ENCODE measurements at places on chromosomes 12 and 14. TPM values are rescaled to one million over a fixed set of nuclear protein-coding genes. Genes with fewer than 3 reads are reported as not detected.

The HOXC11 gene
- total RNA-seq = 4.9 TPM

The PPFIA2 gene
- total RNA-seq = not detected

The HCAR3 gene
- total RNA-seq = 3.5 TPM

The GLT1D1 gene
- total RNA-seq = 2.2 TPM

- DNase-seq = no peak
These were observed 10.7 kb downstream of the VDR start for GRCh38 chr12:47894068-47894467.

DNA sequence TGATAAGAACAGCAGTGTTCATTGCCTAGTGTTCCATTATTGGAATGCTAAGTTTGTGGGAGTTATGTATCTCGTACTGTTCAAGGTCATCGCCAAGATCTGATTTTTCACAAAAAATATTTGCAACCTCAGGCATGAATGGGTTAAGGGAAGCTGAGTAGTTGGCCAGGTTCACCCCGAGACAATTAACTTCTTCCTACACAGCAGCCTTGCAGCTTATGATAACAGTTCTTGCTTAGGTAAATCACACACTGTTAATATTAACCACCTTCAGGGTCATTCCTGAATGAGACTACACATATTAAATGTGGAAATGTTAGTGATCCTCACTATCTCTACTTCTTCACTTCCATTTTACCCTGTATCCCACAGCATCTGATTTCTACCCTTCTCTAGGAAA is 18.0 kb downstream of the FKBP11 start:
- no peak for DNase-seq

DNA sequence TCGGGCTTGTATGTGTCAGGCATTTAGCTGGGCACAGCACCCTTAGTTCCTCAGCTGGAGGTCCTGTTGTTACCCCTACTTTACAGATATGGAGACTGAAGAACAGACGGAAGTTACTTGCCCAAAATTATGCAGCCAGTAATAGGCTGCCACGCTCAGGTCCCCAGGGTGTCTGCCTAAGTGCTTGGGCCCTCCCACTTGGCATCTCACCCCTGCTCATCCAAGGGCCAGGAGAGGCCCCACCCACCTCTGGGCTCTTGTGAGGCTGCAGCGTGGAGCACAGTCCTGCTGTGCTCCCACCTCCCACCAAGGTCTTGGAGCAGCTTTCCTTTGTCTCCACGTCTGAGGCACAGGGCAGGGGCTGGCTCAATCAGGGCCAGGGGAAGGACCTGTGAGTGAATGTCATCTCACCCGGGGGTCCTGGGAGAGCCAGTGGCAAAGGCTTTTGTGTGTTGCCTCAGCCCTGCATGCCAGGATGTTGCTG is 64.6 kb downstream of the BEGAIN start:
- peak; percentile 72 for DNase-seq

- DNase-seq = no peak
These were observed 128.0 kb downstream of the KCNA5 start for GRCh38 chr12:5171701-5172100.

- DNase-seq = no peak
These were observed 475.3 kb downstream of the EGLN3 start for GRCh38 chr14:33475623-33476022.

DNA sequence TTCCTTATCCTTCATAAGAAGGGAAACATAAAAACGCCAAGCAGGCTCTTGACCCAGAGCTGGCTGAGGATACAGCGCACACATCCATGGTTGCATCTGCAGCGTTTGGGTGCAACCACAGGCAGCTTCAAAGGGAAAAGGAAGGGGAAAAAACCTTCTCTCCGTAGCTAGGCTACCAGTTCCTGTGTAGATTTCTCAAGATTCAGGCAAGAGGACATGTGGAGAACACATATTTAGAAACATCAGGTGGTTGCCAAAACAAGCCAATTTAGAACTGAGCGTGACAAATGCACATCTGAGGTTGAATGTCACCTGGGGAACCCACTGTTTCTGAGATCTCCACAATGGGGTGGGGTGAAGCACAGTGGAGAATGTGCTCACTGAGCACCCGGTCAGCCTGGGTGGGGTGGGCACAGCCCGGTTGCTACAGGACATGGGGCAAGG is 78.3 kb upstream of the BDKRB2 start:
- no peak for DNase-seq

GRCh38 chr12:124356221-124356620 is 61.3 kb downstream of the RFLNA start:
- DNase-seq = no peak

DNA sequence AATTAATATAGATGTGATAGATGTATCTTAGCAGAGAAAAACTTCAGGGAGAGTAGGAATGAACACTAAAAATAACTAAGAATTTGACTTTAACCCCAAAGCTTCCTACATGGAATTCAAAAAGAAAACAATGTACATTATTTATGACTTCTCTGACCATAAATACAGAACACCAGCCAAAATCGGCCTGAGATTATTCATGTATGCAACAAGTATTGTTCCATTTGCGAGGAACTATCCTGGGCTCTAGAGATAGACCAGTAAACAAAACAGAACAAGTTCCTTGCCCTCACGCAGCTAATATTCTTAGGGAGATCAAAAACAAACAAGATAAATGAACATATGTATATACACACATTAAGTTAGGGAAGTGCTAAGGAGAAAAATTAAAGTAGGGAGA is 432.3 kb upstream of the SOX5 start:
- no peak for DNase-seq

GRCh38 chr12:57462251-57462911 is 2.8 kb downstream of the GLI1 start:
- peak; percentile 97 for DNase-seq

- DNase-seq = no peak
These were observed 16.6 kb downstream of the ADGRD1 start for GRCh38 chr12:130970165-130970907.

DNA sequence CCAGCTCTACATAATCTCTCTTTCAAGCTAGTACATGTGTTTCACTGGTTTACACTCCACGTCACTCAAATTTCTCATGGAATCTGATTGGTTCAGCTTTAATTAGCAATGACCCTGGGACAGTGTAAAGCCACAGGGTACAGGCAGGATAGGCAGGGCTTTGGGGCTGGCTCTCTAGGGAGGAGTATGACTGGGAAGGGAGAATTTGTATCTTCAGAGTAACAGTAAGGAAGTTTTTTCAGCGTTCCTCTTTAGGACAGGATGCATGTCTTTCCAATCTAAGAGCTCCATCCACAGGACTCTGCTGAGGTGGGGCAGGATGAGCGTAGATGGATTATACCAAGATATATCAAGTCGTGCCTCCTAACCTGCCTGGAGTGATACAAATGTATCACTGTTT is 112.0 kb upstream of the CLEC14A start:
- no peak for DNase-seq

GRCh38 chr12:40953076-40953475 is 235.0 kb upstream of the PDZRN4 start:
- no peak for DNase-seq

GRCh38 chr12:82130762-82131161 is 227.4 kb downstream of the CCDC59 start:
- DNase-seq = no peak

DNA sequence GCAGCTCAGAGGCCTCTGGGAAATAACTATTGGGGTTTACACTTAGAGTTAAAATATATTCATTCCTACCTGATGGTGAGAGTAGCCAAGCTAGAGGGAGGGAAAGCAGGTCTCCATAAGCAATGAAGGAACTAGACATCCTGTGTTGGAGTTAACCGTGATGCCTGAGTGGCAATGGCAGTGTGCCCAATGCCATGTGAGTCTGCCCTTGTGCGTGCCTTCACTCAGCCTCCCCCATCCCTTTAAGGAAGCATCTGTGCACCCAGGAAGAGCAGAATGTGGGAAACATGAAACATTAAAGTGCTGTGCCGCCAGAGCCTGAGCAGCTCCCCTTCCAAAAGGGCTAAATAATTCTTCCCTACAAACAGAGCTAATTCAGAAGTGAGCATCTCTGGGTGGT is 76.3 kb downstream of the COX16 start:
- DNase-seq = no peak

Data from lower leg skin (tissue), 4 donors.